ENCODE measurements at places on chromosomes 6 and 20.

DNA sequence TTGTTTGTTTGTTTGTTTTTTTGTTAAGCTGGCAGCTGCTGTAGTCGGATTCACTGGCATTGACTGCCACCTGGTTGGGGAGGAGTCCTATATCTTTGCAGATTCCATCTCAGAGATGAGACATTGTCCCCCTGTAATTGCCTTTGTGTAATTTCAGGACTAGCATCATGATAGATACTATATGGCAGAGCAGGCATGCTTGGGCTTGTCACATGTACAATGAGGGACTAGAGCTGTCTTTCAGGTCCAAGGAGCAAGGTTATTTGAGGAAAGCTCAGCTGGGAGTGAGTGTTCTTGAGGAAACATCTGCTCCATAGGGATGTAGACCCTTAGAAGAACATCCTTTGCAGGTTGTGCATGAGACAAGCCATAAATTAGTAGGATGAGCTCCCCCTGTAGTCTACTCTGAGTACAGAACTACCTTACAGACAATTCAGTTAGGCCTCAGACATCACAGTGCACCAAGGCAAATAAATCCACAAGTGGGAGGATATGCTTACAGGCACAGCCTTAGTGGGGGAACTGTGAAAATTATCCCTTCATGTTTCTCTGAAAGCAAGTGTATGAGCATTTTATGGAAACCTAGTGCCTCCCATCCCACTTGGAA lies 62.1 kb downstream of the BMP2 start:
- DNase-seq: no peak

- DNase-seq: peak; percentile 15
Measured at GRCh38 chr6:11496152-11497060, 41.1 kb upstream of the TMEM170B start.

DNA sequence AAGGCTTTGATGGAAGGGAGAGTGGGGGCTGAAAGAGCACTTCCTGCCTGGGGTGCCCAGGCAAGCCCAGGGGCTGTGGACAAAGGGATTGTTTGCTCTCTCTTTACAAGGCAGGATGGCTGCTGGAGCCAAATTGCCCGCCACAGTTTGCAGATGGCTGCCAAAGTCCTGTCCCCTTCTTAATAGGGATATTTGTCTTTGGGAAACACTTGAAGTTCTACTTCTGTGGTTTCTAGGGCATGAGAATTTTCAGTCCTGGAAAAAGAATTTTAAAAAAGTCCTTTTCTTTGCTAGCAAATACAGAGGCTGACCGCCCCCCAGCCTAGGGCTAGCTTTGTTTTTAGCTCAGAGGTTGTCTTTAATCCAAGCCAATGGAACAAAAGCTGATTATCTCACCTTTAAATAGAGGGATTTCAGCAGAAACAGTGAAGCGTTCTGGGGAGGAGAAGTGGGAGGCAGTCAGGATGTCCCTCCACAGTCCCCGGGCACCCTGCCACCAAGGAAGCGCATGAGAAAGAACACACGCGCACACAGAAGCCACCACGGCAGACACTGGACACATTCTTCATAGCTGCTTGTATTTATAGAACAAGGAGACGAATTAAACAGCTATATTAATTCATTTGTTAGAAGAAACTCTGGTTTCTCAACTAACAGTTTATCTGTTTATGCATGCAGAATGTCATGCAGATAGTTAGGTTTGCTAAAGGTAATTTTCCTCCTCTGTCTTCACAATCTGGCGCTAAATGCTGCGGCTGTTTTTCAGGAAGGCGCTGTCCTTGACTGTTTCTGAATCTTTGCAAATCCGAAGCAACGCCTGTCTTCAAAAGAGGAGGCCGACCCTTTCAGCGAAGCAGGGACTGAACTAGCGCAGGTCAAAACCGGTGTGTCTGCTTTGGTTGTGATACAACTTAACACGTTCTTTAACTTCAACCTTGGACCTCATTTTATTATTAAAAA lies 736.9 kb downstream of the QKI start:
- DNase-seq: no peak

DNA sequence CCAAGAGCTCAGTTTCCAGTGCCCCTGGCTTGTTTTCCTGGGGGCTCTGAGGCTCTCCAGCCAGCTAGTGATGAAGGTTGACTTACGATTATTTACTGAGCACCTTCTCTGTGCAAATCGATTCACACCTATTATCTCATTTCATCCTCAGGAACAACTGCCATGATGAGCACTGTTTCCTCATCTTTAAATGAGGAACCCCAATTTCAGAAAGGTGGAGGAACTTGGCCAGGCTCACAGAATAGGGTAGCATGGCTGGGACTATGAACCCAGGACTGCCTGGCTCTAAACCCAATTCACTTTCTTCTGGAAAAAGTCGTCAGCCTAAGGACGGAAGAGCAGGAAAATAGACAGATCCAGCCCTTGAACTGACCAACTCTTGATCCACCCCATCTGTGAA lies 3.5 kb upstream of the BPI start:
- no peak for DNase-seq

DNA sequence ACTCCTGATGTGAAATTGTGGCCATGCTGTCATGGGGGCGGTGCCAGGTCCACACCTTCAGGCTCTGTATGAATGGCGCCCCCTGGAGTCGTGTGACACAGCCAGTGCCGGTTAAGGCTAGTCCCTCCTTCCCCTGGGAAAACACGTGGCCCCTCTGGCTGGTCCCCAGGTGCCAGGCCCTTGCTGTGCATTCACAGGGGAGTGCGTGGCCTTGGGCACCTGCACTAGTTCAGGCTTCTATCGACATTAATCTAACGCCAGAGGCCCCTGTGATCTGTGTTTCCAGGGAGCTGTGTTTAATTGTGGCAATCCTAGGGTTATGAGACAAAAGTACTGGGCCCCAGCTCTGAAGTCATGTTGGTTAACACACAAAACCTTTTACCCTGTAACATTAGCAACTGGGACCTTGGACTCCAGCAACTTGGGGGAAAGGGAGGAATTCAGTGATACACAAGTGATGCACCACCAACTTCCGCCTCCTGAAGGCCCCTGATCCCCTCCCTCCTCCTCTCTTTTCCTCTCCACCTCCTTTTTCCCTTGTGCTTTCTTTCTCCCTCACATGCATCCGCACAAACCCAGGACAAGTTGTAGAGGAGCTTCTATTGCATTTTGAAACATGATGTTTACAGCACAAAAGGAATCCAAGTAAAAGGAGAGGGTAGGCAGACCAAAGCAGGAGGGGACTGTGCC lies 74.0 kb downstream of the SSR1 start:
- DNase-seq: peak; percentile 57

DNA sequence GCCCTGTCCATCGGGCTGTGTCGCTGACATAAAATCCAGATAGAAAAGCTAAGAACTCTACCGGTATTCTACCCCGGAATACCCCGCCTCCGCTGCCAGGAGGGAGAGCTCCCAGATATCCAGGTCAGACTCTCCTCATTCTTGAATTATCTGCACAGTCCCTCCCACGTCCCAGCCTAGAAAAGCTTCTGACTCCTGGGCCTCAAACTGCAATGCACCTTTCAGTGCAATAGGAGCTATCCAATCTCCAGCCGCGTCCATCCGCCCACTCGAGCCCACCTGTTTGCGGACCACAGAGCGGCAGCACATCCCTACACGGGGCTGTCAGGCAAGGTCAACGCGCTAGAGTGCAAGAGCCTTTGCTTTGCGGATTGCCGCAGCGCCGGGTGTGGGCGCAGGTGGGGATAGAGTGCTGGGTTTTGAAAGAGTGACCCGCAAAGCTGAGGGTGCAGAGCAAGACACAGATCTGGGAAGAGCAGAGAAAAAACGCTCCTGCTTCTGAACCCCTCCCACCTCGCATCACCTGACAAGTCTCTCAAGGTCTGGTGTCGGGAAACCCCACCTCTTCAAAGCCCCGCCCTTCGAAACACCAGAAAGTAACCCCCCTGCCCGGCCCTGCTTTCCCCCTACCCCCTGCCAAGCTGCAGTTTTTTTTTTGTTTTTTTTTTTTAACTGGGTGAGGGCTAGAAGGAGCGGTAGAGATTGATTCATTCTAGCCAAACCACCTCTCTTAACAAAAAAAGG lies 1.3 kb downstream of the TAPBP start:
- peak; percentile 71 for DNase-seq

GRCh38 chr6:165636402-165637048 lies 26.5 kb downstream of the PDE10A start:
- DNase-seq: no peak

DNA sequence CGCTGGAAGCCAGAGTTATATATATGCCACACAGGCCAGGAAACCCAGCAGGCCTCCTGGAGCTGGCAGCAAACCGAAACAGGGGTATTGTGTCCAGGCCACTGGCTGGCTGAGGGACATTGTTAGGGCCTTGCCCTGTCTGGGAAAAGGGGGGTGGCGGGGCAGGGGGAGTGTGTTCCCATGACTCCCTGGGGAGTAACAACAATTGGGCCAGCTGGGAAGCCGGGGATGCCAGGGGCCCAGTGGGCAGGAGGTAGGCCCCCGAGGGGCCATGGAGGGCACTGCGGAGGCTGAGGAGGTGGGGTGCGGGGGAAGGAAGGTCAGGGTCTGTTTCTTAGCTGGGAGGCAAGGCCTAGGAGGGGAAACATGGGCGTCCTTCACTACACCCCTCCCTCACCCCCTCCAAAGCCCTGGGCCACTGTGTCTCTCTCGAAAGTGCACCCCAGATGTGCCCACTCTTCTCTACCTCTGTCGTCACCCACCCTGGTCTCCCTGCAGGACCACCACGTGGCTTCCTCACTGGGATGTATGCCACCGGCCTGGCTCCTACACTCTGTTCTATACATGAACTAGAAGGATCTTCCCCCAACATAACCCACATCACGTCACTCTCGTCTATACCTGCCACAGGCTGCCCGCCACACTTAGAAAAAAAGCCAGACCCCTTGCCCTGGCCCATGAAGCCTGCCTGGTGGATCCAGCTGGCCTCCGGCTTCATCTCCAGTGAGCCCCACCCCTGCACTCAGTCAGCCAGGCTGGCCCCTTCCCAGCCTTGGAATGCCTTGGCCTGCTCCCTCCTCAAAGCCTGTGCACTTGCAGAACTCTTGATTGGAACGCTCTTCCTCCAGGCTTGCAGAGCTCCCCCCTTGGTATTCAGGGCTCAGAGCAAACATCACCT lies 7.8 kb upstream of the E2F1 start:
- no peak for DNase-seq

- no peak for DNase-seq
Measured at GRCh38 chr6:136608991-136609390, 58.8 kb upstream of the MAP7 start.

DNA sequence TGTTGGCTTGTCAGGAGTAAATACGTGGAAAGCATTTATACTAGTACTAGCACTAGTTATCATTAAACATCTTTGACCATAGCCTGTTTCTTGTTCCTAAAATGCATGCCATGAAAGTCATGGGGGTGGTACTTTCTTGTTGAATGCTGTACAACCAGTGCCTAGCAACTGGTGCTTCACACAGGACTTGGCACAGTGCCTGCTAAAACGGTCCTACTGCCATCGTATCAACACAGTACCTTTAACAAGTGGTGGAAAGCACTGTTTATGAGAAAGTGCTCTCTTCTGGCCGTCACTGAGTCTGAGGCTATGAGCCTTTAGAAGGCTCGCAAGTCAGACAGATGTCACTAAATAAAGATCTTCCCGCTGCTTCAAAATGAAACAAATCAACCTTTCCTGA lies 21.6 kb downstream of the ZNFX1 start:
- no peak for DNase-seq

- no peak for DNase-seq
Measured at GRCh38 chr20:37246736-37247135, 14.9 kb downstream of the GHRH start.

DNA sequence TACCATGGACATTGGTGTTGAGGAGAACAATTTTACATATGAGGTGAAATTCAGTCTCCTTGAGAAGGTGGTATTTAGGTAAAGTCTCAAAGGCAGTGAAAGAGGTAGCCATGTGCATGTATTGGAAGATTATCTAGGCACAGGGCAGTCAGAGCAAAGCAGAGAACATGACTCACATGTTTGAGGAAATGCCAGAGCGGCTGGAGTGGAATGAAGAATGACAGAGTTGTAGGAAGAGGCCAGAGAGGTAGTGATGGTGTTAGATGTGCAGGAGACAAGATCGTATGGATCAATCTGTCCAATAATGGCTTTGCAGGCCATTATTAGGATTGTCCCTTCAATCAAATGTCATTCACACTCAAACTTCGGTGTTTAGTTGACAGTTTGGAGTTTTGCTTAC lies 449.4 kb upstream of the PTCHD4 start:
- DNase-seq: no peak

- peak; percentile 89 for DNase-seq
Measured at GRCh38 chr6:31901953-31902643, at the start of gene ZBTB12. Gene ZBTB12 (minus strand): TSS chr6:31902086. CDS start chr6:31901305, 781 bp downstream.

GRCh38 chr20:56504373-56505005 lies 20.1 kb upstream of the FAM209A start:
- DNase-seq: peak; percentile 34

DNA sequence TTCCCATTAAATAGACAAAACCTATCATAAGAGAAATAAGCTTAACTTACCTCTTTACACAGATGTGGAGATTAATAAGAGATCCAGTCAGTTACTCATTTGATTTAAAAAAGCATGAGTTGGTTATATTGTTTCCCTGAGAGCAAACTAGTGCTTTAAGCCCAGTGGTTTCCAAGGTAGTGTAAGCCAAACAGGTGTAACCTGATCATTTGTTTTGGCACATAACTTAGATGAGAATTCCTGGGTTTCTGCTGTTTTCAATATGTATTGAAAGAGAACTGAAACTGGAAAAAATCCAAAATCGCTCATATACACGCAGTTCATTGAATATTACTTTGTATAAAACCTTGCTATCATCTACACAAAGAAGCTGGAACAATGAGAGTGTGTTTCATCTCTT lies 30.5 kb upstream of the SMIM8 start:
- DNase-seq: no peak

GRCh38 chr20:47802975-47803374 lies 17.7 kb upstream of the SULF2 start:
- DNase-seq: no peak

DNA sequence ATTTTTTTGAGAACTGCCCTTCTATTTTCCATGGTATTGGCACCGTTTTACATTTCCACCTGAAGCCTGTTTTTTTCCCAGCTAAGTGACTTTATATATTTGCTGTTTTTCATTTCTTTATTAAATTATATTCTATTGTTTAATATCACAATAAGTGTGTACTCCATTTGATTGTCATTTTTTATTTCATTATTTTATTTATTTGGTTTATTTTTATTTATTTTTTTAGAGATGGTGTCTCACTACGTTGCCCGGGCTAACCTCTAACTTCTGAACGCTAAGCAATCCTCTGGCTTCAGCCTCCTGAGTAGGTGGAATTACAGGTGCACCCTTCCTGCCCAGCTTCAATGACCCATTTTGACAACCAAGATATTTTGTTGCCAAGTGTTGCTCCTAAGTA lies 202.6 kb downstream of the SIM1 start:
- no peak for DNase-seq

- no peak for DNase-seq
Measured at GRCh38 chr20:31596831-31597480, 8.1 kb upstream of the ID1 start.

DNA sequence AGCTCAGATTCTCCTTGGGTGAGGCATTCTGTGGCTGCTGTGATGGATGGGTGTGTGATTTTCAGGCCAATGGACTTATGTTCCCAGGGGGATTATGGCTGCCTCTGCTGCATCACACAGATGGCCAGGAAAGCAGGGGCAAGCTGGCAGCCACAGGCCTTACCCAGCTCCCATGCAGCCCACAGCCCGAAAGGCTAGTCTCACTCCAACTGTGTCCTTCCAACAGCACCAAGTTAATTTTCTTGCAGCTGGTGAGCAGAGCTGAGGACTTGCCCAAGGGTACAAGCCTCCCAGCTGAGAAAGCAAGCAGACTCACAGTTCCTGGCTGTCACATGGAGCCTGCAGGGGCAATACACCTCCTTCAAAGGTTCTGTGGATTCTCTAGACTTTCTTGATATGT lies 155.2 kb upstream of the KHDRBS2 start:
- no peak for DNase-seq
